ENCODE measurements at places on chromosomes 13 and 19. TPM values are rescaled to one million over a fixed set of nuclear protein-coding genes. Genes with fewer than 3 reads are reported as not detected.

GRCh38 chr13:48797127-48797526, 143.4 kb downstream of the CYSLTR2 start:
- DNase-seq = no peak

DNA sequence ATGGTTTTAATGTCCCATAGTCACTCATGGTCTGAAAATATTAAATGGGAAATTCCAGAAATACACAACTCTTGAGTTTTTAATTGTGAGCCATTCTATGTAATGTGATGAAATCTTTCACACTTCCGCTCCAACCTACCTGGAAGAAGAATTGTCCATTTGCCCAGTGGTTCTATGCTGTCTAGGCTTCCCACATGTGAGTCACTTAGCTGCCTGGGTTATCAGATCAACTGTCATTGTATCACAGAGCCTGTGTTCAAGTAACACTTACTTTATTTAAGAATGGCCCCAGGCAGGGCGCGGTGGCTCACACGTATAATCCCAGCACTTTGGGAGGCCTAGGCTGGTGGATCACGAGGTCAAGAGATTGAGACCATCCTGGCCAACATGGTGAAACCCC, 1450.5 kb downstream of the EFNB2 start:
- no peak for DNase-seq

DOCK6 gene
- 29.4 TPM for total RNA-seq

CYP4F2 gene
- not detected for total RNA-seq

- DNase-seq = no peak
Measured at GRCh38 chr19:34589730-34590129, 87.2 kb downstream of the SCGB2B2 start.

TEX29 gene
- total RNA-seq = 0.94 TPM

DNA sequence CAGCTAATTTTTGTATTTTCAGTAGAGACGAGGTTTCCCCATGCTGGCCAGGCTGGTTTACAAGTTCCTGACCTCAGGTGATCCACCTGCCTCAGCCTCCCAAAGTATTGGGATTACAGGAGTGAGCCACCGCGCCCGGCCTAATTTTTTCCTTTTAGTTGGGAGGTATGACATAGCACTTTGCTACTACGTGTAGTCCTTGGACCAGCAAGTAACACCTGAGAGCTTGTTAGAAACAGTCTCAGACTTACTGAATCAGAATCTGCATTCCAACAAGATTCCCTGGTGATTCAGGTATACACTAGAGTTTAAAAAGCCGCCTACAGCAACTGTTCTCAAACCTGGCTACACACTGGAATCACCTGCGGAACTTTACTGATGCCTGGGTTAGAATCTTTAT, 1.8 kb upstream of the FARP1 start:
- no peak for DNase-seq
